ENCODE measurements at places on chromosomes 5 and 9.

DNA sequence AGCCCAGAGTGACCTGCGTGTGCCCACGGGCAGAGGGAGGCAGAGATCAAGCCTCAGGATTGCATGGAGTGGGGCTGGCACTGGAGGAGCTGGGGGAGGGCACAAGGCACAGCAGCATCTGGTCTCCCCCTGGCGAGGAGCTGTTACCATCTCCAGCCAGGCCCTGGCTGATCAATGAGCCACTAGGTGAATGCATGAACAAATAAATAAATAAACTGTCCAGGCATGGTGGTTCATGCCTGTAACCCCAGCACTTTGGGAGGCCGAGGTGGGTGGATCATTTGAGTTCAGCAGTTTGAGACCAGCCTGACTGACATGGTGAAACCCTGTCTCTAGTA is 14.3 kb upstream of the PSMB7 start:
- DNase-seq, result no peak

GRCh38 chr9:131393622-131394463 is at the start of gene PRRC2B:
PRRC2B (plus strand) TSS chr9:131394086; CDS start chr9:131430145, 36,059 bp downstream.
- DNase-seq, result no peak

DNA sequence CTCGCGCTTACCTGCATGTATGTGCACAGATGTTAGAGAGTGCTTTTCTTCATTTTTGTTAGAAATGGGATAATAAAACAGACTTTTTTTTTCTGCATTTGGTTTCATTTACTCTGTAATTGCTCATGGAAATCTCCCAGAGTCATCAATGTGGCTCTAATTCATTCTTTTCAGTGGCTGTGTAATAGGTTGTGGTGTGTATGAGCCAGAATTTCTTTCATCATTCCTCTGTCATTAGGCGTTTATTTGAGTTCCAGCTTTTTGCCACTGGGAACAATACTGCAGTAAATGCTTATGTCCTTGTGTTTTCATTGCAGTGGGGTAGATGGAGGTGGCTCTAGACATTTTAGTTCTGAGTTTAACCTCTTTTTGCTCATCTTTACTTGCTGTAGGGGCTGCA is 118.9 kb downstream of the NXNL2 start:
- no peak for DNase-seq

DNA sequence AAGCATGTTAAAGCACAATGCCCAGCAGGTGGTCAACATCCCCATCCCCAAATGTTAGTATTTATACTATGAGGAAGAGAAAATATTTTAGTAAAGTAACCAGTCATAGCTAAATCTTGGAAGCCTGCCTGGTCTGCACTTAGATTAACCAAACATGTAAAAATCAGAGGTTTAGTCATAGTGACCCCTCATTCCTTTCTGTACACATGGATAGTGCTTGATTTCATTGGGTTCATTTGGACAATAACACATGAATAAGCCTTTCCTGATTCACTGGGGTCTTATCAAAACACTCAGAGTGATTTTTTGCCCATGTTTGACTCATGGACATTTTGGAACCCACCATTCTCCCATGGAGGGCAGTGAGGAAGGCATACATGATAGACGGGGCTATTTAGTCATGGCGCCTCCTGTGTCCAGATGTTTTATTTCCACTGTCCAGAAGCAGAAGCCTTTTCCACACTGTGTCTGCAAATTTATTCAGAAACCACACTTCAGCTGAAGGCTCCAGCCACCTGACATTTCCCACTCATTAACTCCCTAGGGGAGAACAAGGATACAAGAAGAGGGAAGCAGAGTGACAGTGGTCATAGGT is 32.5 kb downstream of the OR1J1 start:
- DNase-seq, result no peak

DNA sequence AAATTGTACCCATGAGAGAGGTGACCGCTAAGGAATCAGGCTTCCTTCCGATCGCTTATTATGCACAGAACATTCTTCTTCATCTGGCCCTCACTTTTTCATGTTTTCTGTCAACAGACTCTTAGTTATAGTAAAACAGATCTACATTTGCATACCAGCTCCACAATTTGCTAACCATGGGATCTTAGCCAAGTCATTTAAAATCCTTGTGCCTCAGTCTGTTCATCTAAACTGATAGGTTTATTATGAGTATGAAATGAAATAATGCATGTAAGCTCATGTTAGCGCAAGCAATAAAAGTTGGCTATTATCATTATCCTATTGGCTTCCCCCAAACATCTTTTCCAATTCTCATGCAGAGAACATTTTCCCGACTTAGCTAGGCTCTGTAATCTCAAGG is 42.3 kb downstream of the FGF1 start:
- no peak for DNase-seq

DNA sequence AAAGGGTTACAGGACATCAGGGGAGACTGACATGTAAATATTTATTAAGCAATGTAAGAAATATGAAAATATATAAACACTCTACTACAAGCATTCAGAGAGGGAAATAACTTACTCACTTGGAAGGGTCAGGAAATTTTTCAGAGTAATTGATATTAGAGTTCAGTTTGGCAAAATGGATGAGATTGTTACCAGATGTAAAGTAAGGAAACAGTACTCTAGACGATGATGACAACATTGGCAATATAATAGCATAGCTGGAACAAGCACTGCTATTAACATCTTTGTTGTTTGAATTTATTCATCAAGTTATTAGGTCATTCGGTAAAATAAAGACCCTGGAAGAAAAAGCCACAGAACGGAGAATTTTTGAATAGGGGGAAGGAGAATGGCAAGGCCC is 49.1 kb downstream of the GNA14 start:
- DNase-seq, result no peak

DNA sequence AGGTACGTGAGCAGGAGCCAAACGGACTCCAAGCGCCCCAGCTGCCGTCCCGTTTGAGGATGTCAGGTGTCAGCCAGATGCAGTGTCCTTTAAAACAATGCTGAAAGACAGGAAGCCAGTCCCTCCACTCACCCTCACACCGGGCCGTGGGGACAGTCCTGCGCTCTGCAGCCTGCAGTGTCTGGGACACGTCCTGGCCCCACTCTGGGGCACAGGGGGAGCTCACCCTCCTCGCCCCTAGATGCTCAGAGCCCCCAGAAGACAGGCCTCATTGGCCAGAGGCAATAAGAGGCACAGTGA is 79.7 kb downstream of the ZNF354C start:
- DNase-seq, result no peak

GRCh38 chr5:136042665-136043121 is 13.9 kb downstream of the TGFBI start:
- no peak for DNase-seq

DNA sequence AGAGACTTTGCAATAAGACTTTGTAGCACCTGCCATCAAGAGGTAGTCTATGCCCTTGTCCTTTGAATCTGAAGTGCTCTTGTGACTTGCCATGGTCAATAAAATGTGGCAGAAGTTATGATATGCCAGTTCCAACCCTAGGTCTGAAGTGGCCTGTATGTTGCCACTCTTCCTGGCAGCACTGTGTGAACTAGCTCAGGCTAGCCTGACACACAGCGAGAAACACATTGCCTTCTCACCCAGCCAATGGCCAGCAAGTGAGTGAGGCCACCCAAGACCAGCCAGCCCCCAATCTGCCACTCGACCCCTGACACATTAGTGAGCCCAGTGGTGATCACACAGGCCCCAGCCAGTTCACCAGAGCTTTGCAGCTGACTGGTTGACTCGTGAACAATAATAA is 52.7 kb upstream of the OSMR start:
- DNase-seq, result no peak

- DNase-seq, result no peak
Measured at GRCh38 chr9:2337627-2338026, 284.0 kb upstream of the VLDLR start.

GRCh38 chr9:20650750-20651299 is 28.5 kb upstream of the MLLT3 start:
- DNase-seq, result no peak

DNA sequence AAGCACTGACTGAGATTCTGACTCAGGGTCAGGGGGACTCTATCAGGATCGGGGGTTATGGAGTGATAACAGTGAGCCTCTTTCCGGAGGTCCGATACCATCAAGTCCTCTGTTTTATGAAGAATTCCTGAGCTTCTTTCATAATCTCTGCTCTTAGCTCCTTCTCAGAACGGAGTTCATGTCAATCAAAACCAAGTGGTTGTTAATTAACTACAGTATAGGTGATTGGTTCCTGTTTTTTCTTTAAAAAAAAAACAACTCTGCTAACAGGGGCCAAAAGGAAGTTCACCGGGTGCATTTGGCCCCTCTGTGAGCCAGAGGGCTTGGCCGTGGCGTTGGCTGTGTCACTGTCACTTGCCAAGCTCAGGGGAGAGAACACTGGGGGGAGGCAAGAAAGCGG is 4.0 kb downstream of the GFI1B start:
- no peak for DNase-seq

- no peak for DNase-seq
Measured at GRCh38 chr5:15646371-15646770, 146.4 kb downstream of the FBXL7 start.
